ENCODE measurements at places on chromosomes 6 and 20. TPM values are rescaled to one million over a fixed set of nuclear protein-coding genes. Genes with fewer than 3 reads are reported as not detected.

- H3K4me1 ChIP-seq = peaks cover 36% of the 10 kb centered on the region
- DNase-seq = peak; percentile 76
- H3K27me3 ChIP-seq = no peaks in the 10 kb centered on the region
Observed at GRCh38 chr6:52361945-52362442, at the start of gene PAQR8. PAQR8 (plus strand) TSS chr6:52362151; CDS start chr6:52403214, 41,063 bp downstream.

- no peaks in the 10 kb centered on the region for H3K36me3 ChIP-seq
- H3K4me3 ChIP-seq = no peak overlapping the region
- H3K27ac ChIP-seq = no peak overlapping the region
- no peaks in the 10 kb centered on the region for H3K4me1 ChIP-seq
- DNase-seq = no peak
Observed at GRCh38 chr20:15528391-15529111, 1044.7 kb downstream of the KIF16B start.

GRCh38 chr20:48203252-48203651, 418.0 kb upstream of the SULF2 start:
- no peaks in the 10 kb centered on the region for H3K27me3 ChIP-seq
- no peaks in the 10 kb centered on the region for H3K4me1 ChIP-seq
- H3K27ac ChIP-seq = no peak overlapping the region
- no peaks in the 10 kb centered on the region for H3K36me3 ChIP-seq
- no peak overlapping the region for H3K4me3 ChIP-seq
- DNase-seq = no peak

DNA sequence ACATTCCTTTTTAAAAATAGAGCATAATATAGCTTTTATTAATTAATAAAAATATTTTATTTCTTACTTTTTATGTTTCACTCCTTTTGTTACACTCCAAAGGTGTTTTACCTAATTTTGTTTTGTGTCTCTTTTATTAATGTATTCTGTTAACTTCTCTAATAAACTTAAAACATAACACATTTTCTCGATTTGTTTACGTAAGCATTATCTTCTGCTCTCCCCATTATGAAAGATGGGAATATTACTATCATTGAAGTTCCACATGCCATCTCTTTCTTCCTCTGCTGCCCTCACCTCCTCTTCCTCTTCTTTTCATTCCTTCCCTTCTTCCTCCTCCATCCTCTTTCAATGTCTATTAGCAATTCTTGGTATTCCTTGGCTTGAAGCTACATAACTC, 85.0 kb upstream of the HCRTR2 start:
- H3K36me3 ChIP-seq = no peaks in the 10 kb centered on the region
- DNase-seq = no peak
- no peaks in the 10 kb centered on the region for H3K27me3 ChIP-seq
- H3K4me3 ChIP-seq = no peak overlapping the region

GRCh38 chr6:20402342-20403069, 827 bp downstream of the E2F3 start:
- no peaks in the 10 kb centered on the region for H3K36me3 ChIP-seq
- DNase-seq = peak; percentile 30

KIFC1 gene
- polyA plus RNA-seq = 0.41 TPM

GRCh38 chr6:47170617-47170947, 128.4 kb upstream of the ADGRF1 start:
- no peak for DNase-seq
- no peak overlapping the region for H3K27ac ChIP-seq
- no peaks in the 10 kb centered on the region for H3K4me1 ChIP-seq
- H3K4me3 ChIP-seq = no peak overlapping the region

DNA sequence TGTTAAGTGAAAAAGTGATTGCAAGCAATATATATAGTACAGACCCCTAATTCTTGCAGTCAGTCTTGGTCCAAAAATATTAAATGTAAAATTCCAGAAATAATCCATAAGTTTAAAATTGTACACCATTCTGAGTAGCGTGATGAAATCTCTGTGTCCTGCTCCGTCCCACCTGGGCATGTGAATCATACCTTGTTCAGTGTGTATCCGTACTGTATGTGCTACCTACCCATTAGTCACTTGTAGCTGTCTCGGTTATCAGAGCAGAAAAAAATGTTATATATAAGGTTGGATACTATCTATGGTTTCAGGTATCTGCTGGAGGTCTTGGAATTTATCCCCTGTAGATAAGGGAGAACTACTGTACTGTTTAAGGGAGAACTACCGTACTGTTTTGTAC, 16.3 kb downstream of the IRAK1BP1 start:
- DNase-seq = no peak
- no peaks in the 10 kb centered on the region for H3K4me1 ChIP-seq
- no peaks in the 10 kb centered on the region for H3K27me3 ChIP-seq
- H3K4me3 ChIP-seq = no peak overlapping the region
- H3K27ac ChIP-seq = no peak overlapping the region
- no peaks in the 10 kb centered on the region for H3K36me3 ChIP-seq

FLRT3 gene
- polyA plus RNA-seq = not detected

GRCh38 chr6:29345380-29345779, 23.3 kb downstream of the OR5V1 start:
- H3K4me1 ChIP-seq = no peaks in the 10 kb centered on the region
- no peak overlapping the region for H3K4me3 ChIP-seq
- H3K36me3 ChIP-seq = no peaks in the 10 kb centered on the region
- H3K27ac ChIP-seq = no peak overlapping the region
- no peak for DNase-seq

- no peak for DNase-seq
- no peaks in the 10 kb centered on the region for H3K36me3 ChIP-seq
Observed at GRCh38 chr20:59120491-59120890, 43.1 kb upstream of the ZNF831 start.

GRCh38 chr6:11585426-11586016, 48.0 kb downstream of the TMEM170B start:
- peaks cover 8% of the 10 kb centered on the region for H3K27me3 ChIP-seq
- no peaks in the 10 kb centered on the region for H3K36me3 ChIP-seq
- H3K27ac ChIP-seq = no peak overlapping the region
- H3K4me3 ChIP-seq = no peak overlapping the region
- peak; percentile 8 for DNase-seq
- H3K4me1 ChIP-seq = no peaks in the 10 kb centered on the region

GRCh38 chr6:25590986-25591385, 61.0 kb upstream of the SCGN start:
- no peak for DNase-seq
- H3K4me1 ChIP-seq = no peaks in the 10 kb centered on the region
- no peaks in the 10 kb centered on the region for H3K36me3 ChIP-seq
- no peaks in the 10 kb centered on the region for H3K27me3 ChIP-seq
- H3K27ac ChIP-seq = no peak overlapping the region
- no peak overlapping the region for H3K4me3 ChIP-seq

GRCh38 chr6:31729515-31729978, 448 bp upstream of the DDAH2 start:
- H3K4me3 ChIP-seq = peak overlapping the region; percentile 79
- no peaks in the 10 kb centered on the region for H3K27me3 ChIP-seq
- peaks cover 31% of the 10 kb centered on the region for H3K4me1 ChIP-seq
- peak overlapping the region; percentile 71 for H3K27ac ChIP-seq
- DNase-seq = peak; percentile 79
- H3K36me3 ChIP-seq = peaks cover 35% of the 10 kb centered on the region

DNA sequence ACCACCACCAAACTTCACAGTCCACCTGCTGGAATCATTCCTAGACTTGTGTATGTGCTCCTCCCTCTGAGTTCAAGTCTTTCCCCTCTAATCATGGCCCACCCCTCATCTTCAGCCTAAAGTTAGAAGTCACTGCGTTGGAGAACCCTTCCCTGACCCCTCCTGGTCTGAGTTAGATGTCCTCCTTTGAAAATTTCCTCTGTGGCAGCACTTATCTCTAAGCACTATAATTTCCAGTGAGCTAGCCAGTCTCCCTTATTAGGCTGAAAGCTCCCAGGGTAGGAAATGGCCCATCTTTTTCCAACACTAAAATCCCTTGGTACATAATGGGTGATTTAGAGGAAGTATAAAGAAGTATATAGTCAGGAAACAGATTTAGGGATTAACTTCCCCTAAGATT, 63.2 kb downstream of the SESN1 start:
- no peaks in the 10 kb centered on the region for H3K36me3 ChIP-seq
- peaks cover 9% of the 10 kb centered on the region for H3K4me1 ChIP-seq
- no peak overlapping the region for H3K27ac ChIP-seq

HLA-DRA gene
- 205 TPM for polyA plus RNA-seq

DEFB132 gene
- polyA plus RNA-seq = not detected

- H3K27me3 ChIP-seq = peaks cover 18% of the 10 kb centered on the region
- no peak for DNase-seq
Observed at GRCh38 chr6:87848616-87849015, 146.6 kb upstream of the AKIRIN2 start.

DNA sequence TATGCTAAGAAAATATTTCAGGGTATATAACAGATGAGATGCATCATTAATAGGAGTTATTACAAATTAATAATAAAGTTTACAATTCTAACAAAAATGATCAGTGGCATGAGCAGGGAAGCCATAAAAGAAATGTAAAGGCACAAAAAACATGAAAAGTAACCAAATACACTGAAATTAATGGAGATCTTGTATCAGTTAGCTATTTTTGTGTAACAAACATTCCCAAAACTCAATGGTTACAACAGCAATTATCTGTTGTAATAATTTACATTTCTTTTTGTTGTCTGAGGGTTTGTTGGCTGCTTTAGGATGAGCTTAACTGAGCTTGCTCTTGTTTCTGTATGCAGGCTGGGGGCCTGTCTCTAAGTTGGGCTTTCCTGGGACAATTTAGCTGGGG, 104.3 kb upstream of the AHI1 start:
- H3K4me3 ChIP-seq = no peak overlapping the region
- no peaks in the 10 kb centered on the region for H3K36me3 ChIP-seq
- DNase-seq = no peak
- H3K27me3 ChIP-seq = no peaks in the 10 kb centered on the region
- no peaks in the 10 kb centered on the region for H3K4me1 ChIP-seq
- H3K27ac ChIP-seq = no peak overlapping the region

PGC gene
- polyA plus RNA-seq = not detected

ANKRD66 gene
- not detected for polyA plus RNA-seq

DNA sequence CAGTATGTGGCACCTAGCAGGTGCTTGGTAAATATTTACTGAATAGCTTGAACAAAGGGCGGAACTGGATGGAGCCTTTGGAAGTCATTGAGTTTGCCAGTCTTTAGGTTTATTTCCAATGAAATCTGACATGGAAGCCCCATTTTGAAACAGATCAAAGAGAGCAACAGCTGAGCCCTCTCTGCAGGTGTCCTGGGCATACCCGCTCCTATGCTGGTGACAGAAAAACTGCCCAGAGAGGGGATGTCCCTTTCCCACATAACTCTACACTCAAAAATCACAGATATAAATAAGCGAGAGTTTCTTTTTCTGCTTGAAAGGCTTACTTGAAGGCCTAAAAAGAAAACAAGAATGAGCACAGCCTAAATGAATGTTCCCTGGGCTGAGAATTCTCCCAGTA, 53.0 kb upstream of the RALY start:
- no peaks in the 10 kb centered on the region for H3K4me1 ChIP-seq
- H3K27ac ChIP-seq = no peak overlapping the region
- H3K27me3 ChIP-seq = no peaks in the 10 kb centered on the region
- no peaks in the 10 kb centered on the region for H3K36me3 ChIP-seq

TMEM151B gene
- not detected for polyA plus RNA-seq

CRISP1 gene
- not detected for polyA plus RNA-seq

DNA sequence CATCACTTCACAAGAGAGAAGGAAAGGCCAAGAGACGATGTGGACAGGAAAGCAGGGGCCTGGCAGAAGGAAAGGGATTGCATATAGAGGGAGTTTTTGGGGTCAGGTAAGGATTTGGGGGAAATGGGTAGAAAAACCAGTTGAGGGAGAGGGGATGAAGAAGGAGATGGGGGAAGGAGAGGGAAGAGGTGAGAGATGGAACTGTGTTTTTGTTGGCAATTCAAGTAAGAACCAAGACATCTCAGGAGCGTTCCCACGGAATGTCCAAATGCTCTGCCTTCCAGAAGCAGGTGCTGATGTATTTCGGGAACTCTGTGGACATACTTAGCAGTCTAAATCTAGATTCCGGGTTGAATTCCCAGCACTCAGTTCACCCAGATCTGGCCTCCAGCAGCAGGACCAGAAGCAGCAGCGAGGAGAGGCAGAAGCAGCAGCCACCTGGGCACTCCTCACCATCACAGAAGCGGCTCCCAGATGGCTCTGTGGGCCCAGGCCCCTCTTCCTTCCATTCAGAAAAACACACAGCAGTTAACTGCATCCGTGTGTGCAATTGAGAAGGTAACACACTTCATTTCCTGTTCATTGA, 88.8 kb downstream of the DZANK1 start:
- no peaks in the 10 kb centered on the region for H3K4me1 ChIP-seq
- no peak overlapping the region for H3K27ac ChIP-seq
- no peaks in the 10 kb centered on the region for H3K27me3 ChIP-seq
- no peak overlapping the region for H3K4me3 ChIP-seq
- no peaks in the 10 kb centered on the region for H3K36me3 ChIP-seq
- DNase-seq = no peak

ARFGEF3 gene
- polyA plus RNA-seq = not detected

GRCh38 chr6:74931558-74931957, 274.3 kb downstream of the COL12A1 start:
- H3K4me1 ChIP-seq = no peaks in the 10 kb centered on the region
- no peaks in the 10 kb centered on the region for H3K36me3 ChIP-seq
- no peak overlapping the region for H3K4me3 ChIP-seq
- DNase-seq = no peak
- no peaks in the 10 kb centered on the region for H3K27me3 ChIP-seq

DNA sequence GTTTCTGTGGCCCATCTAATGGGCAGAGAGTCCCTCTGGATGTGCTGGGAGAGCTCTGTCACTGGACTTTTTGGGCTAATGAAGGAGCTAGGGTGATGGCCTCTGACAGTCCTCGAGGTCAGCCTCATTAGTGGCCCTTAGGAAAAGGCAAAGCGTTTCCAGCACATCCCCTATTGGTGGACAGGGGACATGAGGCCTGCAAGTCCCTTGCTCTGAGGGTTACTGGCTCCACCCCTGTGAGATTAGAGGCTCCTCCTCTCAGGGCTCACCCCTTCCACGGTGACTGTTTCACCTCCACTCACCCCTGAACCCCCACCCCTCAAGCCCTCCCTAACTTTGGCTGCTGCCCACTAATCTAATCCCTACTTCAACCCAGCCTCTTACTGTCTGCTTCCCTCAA, 12.8 kb upstream of the FANCE start:
- no peaks in the 10 kb centered on the region for H3K4me1 ChIP-seq
- no peak for DNase-seq
- H3K27me3 ChIP-seq = no peaks in the 10 kb centered on the region
- no peaks in the 10 kb centered on the region for H3K36me3 ChIP-seq

DNA sequence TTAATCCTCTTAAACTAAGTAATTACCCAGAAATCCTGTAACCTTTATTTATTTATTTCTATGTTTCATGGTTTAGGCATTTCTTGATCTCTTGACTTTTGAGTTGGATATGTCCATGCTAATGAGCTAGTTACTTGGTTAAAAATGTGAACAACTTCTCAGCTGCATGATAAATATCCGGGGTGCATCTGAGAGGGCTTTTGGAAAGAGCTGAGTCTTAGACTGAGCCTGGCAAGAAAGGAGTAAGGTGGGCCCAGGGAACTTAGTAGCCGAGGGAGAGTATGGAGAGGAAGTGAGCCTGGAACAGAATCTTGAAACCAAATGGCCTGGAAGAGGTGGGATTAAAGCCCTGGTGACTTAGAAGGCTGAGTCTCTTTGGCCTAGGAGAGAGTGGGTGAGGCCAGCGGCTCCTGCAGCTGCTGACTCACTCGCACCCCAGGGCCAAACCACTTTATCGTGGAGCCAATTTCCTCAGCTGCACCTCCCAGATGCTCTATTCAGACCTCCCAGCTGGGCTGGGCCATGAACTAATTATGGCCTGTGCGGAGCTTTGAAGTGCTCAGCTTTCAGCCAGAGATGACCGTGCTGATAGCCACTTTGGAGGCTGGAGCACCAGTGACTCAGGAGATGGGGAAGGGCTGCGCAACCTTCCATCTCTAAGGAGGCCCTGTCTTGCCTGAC, 19.1 kb downstream of the TGM3 start:
- DNase-seq = no peak
- no peak overlapping the region for H3K27ac ChIP-seq
- no peaks in the 10 kb centered on the region for H3K27me3 ChIP-seq
- H3K36me3 ChIP-seq = no peaks in the 10 kb centered on the region
- H3K4me1 ChIP-seq = no peaks in the 10 kb centered on the region
